EH (cell line): ENCODE measurements at places on chromosomes 4 and X.

DNA sequence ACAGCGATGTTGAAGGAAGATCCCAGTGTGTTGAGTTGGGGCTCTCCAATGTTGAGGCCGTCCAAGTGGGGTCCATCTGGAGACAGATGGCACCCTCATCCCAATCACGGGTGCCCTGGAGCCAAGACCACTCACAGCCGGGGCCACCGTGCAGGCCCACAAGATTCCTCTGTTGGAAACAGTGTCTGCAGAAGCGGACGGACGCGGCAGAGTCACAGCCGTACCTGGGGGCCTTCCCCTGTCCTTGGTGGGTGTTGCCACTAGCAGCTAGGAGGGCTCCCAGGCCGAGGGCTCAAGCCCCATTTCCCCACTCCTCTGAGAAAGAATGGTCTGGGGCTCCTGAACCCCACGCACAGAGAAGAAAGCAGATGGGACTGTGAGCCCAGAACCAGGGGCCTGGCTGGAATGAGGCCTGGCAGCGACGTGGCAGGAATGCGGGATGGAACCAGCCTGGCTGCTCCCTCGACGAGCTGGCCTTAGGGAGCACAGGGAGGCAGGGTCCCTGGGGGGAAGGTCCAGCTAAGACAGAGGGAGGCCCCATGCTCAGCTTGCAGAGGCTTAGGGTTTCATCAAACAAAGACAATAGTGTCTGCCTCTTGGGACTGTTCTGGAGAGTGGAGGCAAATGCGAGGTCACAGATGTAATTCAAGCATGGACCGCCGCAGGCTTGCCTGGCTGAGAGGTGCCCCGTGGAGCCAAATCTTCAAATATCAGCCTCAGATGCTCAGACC, 228.9 kb downstream of the AFAP1 start:
- DNase-seq = no peak

- DNase-seq = no peak
These were observed 15.9 kb upstream of the FAM13A start for GRCh38 chr4:89072921-89073320.

DNA sequence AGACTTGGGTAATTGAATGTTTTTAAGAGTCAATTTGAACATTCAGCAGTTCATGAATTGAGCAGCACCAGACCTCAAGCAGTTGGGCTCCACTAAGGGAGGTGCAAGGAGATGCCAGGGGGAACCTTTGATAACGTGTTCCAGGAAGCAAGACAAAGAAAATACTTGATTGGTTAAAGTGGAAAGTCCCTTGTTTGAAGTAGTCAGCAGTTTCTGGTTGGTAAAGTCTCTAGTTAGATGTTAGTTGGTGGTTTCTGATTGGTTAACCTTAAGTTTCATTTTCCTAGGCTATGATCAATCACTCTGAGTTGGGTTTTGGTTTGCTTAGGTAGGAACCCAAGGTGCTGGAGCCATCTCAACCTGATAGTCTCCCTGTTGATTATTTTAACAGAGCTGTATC, 4.0 kb downstream of the HERC6 start:
- no peak for DNase-seq

- DNase-seq = peak; percentile 55
These were observed 167.1 kb downstream of the EFNB1 start for GRCh38 chrX:68995780-68996551.

GRCh38 chrX:63658920-63659319, 126.1 kb downstream of the ARHGEF9 start:
- peak; percentile 73 for DNase-seq

DNA sequence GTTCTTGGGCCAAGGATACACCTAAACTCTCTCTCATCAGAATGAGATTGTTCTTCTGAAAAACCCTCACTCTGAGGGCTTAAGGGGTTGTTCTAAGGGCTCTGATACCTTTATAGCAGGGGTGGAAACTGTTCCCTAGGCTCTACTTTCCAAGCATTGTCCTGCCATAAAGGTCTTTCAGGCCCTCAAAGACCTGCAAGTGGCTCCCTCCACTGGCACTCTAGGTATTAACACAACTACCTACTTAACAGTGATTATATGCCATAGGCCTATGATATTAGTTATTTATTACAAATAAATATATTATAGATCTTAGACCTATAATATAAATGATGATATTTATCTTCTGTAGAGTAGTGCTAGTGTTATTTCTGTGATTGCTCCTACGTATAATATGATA, 473.7 kb upstream of the RPS6KA3 start:
- no peak for DNase-seq

GRCh38 chr4:2248821-2249261, 6.9 kb upstream of the HAUS3 start:
- no peak for DNase-seq

DNA sequence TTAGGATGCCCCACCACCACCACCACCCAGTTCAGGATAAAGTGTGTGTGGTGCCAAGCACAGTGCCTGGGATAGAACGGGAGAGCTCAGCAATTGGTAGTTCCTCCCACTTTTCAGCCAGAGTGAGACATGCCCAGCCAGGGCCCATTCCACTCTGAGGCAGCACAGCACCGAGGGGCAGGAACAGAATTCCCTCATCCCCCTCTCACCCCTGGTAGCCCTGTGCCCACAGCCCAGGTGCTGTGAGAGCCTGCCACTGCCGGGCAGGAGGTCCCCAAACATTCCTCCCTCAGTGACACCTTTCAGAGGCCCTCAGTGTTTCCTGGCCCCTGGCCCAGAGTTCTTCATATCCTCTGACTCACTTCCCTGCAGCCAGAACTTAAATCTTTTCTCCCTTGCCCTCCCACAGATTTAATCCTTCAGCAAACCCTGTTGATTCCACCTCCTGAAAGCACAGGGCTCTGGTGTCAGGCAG, 8.1 kb downstream of the RIPPLY1 start:
- DNase-seq = peak; percentile 79

- DNase-seq = no peak
These were observed 15.3 kb downstream of the EPHA5 start for GRCh38 chr4:65654976-65655375.

GRCh38 chr4:66330125-66330524, 659.8 kb upstream of the EPHA5 start:
- peak; percentile 45 for DNase-seq

DNA sequence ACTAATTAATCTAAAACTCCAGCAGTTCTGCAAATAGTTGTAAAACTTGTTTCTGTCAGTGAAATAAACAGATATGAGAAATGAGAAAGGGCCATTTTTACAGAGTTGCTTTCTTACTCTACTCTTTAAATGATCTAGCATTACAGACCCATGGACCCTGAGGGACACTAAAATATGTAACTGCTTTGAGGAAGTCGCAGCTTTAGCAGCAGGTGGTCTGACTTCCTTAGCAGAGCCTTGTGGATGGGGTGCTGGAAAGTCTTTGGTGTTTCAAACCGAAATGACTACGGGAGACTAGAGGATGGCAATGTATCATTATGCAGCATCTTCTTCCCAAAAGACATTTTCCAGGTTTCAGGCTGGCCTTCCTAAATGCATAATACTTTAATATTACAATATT, 18.7 kb downstream of the SHISA3 start:
- DNase-seq = no peak
